ENCODE measurements at places on chromosomes 11 and 22. TPM values are rescaled to one million over a fixed set of nuclear protein-coding genes. Genes with fewer than 3 reads are reported as not detected.

- peak; percentile 13 for DNase-seq
Measured at GRCh38 chr11:38274031-38274430, 1676.0 kb upstream of the RAG2 start.

DNA sequence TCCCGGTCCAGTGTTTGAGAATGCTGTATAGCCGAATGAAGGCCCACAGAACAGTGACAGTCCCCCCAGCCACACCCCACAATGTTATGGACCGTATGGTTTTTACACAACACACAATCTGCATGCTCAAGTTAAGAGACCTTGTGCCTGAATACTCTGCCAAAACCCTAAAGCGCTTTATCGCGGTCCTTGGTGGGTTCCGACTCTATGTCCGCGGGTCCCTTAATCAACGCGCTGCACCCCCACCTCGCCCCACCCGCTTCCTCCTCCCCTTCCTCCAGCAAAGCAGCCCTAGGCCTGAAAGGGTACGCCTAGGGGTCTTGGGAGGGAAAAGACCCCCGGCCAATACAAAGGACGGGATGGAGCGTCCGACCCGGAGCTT is 442 bp downstream of the COPB1 start:
- peak; percentile 13 for DNase-seq

GRCh38 chr11:35717520-35717919 is 54.9 kb downstream of the TRIM44 start:
- no peak for DNase-seq

PTPMT1 gene
- total RNA-seq, result 79.1 TPM

- no peak for DNase-seq
Measured at GRCh38 chr22:42932857-42933484, 75.9 kb upstream of the ARFGAP3 start.

DNA sequence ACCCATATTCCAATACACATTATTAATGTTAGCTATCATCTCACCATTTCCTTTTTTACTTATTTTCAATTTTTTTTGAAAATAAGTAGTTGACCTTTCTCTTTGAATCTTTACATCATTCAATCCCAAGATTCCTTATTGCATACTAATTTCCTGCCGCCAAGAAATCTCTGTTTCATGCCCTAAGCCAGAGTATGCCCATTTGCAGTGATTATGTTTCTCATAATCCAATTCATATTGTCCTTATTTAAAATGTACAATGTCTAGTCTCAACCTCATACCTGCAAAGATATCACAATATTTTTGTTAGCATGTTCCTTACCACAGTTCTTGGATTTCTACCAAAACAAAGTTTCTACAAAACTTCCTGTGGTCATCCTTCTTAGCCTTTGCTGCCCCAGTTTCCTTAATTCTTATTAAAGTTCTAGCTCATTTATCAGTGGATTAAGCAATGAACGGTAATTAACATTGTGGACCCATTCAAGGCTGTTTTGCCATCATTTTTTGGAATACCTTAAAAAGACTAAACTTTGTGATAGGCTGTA is 75.3 kb downstream of the CD44 start:
- DNase-seq, result no peak

DNA sequence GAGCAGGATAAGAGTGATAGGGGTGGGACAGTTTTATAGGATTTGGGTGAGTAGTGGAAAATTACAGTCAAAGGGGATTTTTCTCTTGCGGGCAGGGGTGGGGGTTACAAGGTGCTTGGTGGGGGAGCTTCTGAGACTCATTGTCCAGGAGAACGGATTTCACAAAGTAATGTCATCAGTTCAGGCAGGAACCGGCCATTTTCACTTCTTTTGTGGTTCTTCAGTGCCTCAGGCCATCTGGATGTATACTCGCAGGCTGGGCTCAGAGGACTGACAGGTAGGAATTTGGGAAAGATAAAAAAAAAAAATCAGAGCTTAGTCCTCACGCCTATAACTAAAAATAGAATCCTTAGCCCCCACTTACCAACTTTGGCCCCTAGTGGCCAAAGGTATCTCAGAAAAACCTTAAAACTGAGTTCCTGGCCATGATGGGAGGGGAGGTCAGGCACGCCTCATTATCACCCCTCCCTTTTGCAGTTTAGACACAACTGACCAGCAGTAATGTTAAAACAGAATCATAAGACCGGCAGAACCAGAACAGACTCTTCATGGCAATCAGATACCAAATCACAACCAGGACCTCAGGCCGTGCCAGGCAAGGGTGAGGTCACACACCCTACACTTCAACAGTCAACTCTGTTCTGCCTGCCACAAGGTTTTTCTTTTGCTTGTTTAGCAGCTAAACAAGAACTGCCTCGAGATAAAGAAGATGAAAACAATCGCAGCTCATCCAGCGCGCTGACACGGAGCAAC is 8.9 kb upstream of the APOBEC3G start:
- no peak for DNase-seq

DNA sequence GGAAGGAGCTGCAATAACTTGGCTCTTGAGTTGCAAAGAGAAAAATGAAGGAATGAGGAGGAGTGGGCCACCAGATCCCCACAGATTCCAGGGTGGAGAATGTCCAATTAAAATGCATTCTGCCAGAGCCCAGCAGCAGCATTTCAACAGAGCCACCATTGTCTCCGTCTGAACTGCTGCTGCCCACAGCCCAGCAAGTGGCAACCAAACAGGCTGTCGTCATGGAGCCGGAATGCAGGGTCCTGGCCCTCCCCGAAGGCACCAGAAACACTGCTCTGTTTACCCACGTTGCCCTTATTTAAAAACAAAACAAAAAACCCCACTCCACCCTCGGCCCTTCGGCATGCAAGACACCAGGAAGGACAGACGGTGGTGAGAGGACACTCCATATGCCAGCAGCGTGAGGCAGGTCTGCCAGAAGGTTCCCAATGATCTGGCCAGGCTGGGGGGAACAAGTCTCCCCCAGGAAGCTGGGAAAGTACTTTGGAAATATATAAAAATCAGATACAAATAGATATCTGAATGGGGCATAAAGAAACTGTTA is 32.5 kb downstream of the PLEKHA7 start:
- DNase-seq, result peak; percentile 61

- DNase-seq, result no peak
Measured at GRCh38 chr11:107014871-107015270, 3.4 kb downstream of the GUCY1A2 start.

GGTLC2 gene
- total RNA-seq, result not detected

TREH gene
- total RNA-seq, result not detected

DNA sequence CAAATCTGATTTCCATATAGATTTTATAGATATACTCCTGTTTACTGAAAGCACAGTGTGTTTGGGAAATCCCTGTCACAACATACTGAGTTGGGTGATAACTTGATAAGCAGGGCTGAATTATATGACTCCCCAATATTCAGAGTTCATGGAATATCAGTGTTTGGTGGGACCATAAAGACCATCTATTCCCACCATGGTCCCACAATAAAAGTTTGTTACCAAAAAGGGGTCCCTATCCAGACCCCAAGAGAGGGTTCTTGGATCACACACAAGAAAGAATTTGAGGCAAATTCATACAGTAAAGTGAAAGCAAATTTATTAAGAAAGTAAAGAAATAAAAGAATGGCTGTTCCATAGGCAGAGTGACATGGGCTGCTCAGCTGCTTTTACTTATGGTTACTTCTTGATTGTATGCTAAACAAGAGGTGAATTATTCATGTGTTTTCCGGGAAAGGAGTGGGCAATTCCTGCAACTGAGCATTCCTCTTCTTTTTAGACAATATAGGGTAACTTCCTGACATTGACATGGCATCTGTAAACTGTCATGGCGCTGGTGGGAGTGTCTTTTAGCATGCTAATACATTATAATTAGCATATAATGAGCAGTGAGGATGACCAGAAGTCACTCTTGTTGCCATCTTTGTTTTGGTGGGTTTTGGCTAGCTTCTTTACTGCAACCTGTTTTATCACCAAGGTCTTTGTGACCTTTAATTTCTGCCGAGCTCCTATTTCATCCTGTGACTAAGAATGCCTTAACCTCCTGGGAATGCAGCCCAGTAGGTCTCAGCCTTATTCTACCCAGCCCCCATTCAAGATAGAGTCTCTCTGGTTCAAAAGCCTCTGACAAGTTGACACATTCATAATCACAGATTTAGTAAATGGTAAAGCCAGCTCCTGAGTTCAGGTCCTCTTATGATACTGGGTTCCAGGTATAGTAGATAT is 240.6 kb upstream of the PDGFD start:
- peak; percentile 6 for DNase-seq

GRCh38 chr11:101840704-101841103 is 74.1 kb upstream of the CEP126 start:
- peak; percentile 20 for DNase-seq

DNA sequence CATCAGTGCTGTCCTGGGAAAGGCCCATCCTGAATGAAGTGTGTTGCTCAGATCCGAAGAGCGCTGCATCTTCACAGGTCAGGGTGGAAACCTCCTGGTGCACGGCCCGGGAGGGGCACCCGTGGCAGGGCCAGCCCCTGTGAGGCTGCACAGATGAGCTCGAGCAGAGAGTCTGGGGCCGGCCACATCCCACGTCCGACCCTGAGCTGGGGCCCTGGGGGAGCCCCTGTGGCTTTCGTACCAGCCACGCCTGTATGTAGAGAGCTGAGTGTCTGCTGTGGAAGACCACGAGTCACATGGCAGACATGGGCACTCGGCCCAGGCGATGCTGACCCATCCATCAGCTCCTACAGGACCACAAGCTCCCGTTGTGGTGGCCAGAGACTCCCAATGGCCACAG is 24.9 kb upstream of the SEPTIN5 start:
- peak; percentile 71 for DNase-seq

DNA sequence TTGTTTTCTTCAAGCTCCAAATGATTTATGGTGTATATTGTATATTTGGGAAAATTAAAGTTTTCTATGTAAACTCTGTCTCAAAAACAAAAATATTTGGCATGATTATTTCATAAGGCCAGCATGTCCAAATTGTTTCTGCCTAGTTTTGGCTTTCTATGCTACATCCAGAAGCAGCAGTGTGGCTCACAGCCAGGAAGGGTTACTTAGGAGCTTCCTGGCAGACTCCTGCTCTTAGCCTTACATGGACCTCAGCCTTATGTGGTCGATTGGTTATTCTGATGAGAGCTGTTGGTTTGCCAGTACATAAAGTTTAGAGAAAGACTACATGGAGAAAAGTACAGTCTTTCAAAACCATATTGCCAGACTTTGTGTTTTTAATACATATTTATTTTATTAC is 297.7 kb upstream of the FAT3 start:
- no peak for DNase-seq

DNA sequence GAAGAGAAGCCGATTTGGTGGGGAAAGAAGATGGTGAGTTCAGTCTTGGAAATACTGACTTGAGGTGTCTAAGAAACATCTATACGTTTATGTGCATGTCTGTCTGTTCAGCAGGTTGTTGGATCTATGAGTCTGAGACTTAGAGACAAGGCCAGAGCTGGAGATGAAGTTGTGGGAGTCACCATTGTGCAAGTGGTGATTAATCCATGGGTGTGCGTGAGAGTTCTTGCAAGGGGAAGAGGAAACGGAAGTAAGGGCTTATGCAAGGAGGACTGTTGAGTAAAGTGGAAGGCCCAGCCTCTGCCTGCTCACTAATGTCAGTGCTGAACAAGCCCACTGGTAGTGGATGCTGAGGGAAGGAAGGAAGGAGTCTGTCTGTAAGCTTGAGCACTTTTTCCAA is 9.7 kb downstream of the TMEM45B start:
- DNase-seq, result no peak

- no peak for DNase-seq
Measured at GRCh38 chr22:46195487-46196165, 45.3 kb downstream of the PPARA start.

DNA sequence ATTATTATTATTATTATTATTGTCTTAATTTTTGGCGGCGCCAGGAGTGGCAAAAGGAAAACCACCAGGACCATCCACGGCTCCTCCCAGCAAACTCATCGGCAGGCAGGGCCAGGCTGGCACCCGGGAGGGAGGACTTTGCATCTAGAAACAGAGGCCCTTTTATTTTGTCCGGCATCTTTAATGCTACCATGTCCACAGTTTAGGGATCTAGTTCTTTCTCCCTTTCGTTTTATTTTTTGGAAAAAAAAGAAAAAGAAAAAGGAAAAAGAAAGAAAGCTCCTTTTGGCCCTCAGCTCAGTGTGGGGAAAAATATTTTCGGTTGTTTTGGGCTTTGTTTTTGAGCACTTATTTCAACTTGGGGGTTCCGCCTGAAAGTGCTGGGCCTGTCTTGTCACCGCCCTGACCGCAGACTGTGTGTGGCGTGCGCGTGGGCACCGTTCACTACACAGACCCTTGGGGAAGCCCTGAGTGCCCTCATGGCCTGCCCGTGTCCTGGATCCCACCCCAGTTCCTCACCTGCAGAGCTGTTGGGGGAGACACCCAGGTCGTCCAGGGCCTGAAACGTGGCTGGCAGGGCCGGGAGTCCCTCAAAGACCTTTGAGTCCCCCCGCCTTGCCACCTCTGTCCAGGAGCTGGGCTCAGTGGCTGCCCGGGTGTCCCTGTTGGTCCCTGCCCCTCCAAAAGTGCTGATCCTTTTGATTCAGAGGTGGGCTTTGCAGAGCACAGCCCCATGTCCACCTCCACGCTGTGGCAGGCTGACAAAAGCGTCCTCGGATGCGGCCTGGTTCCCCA is 69.1 kb upstream of the PPARA start:
- DNase-seq, result peak; percentile 65

DNA sequence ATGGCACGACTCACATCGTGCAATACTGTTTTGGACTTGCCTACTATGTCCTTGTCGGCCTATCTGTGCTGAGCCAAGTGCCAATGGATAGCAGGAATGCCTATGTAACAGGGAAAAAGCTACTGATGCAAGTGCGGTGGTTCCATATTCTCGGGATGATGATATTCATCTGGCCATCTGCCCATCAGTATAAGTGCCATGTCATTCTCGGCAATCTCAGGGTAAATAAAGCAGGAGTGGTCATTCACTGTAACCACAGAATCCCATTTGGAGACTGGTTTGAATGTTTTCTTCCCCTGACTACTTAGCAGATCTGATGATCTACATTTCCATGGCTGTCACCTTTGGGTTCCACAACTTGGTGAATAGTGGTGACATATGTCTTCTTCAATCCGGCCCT is 20.1 kb downstream of the OOSP3 start:
- no peak for DNase-seq

DNA sequence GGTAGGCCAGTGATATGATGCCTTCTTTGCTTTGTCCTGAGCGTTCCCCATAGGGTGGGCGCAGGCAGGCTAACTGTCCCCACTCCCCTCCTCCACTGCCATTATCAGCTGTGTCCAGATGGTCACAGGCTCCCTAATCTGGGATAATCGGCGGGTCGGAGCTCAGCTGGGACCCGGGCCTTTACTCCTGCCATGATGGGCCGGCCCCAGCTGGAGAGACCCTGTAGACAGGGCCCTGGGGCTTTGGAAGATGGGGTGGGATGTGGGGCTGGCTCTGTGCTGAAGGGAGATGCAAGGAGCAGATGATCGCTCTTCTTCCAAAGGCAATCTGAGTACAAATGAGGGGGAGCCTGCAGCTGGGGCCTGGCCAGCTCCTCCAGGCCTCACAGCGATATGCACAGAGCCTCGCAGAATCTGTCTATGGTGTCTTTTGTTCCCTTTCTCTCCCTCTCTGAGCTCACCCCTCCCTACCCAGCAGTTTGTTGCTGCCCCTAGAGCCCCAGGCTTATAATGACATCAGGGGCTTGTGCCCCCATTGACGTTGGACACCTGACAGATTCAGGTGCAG is 11.9 kb downstream of the KLHL35 start:
- DNase-seq, result no peak
